ENCODE measurements at places on chromosomes 6 and 20. TPM values are rescaled to one million over a fixed set of nuclear protein-coding genes. Genes with fewer than 3 reads are reported as not detected.

Gene LGSN
- total RNA-seq, result not detected

Gene TMEM244
- total RNA-seq, result not detected

Gene EDN3
- not detected for total RNA-seq

DNA sequence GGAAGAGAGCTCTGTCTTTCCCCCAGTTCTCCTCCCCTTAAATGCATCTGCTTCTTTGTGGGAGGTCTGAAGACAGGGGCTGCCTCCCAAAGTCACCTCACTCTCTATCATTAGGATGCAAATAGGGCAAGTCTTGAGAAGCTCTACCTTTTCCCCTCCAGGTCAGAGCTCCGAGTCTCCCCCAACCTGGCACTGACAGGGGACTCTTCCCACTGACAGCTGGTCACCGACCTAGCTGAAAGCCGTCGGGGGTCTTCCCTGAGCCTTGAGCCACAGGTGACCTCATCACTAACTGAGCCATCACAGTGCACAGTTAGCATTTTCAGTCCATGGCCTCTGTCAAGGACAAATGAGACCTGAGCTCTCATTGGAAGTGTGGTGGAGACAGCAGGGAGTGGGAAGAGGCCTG is 386.7 kb downstream of the HACE1 start:
- DNase-seq, result no peak

DNA sequence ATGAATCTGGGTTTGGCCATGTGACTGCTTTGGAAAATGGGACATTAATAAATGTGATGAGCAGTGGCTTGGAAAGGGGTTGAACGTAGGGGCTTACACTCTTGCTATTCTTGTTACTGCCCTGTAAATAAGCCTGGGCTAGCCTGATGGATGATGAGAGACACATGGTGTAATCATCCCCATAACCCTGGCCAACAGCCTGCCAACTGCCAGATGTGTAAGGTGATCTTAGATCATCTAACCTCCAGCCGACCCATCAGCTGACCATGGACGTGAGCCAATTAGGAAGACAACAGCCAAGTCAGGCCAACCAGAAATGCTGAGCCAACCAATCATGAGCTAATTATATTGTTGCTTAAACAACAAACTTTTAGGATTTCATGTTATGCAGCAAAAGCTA is 25.2 kb downstream of the FBXO30 start:
- no peak for DNase-seq

DNA sequence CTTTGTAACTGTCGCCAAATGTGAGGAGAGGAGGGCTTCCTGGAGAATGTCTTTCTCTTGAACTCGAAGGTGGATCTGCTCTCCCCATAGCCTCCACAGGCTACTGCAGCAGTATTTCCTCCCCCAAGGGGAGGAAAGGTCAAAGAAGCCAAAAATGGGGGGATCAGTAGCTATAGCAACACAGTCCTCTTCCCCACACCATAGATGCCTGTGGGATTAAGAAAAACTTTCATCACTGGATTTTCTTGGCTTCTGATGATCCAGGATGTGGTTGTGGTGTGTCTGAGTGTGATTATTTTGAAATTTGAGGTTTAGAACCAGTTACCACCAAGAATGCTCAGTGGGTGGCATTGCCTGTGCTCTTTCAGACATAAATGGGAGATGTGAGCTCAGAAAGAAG is 140.1 kb upstream of the SPACA1 start:
- DNase-seq, result no peak

DNA sequence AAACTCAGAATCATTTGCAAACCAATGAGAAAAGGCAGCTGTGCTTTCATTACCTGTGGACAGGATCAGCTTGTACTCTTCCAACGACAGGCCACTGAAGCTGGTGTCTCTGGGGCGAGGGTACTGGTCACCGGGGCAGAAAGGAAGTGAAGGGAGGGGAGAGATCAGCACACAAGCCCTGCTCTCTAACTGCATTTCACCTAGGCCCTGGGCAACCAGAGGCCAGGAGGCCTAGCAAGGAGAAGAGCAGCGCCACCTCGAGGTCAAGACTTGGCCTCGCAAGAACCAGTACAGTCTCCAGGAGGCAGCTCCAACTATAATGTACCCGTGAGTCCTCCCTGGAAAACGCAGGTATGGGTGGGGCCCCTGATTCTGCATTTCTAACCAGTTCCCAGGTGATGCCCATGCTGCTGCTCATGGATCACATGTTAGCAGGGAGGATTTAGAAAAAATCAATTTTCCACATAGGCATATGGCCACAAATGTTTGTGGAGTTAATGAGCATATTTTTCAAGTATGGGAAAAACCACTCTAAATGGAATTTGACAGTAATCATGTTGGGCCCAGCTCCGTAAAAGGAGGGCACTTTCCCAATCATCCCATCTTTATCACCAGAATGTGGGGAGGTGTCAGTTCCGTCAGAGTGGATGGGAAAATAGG is 11.0 kb downstream of the UQCC2 start:
- peak; percentile 74 for DNase-seq

- no peak for DNase-seq
Observed at GRCh38 chr20:53829724-53830521, 236.3 kb upstream of the ZNF217 start.
